ENCODE measurements at places on chromosomes 6 and 20.
A peak's percentile ranks its signal among the peaks of the same experiment; 100 is the strongest.

DNA sequence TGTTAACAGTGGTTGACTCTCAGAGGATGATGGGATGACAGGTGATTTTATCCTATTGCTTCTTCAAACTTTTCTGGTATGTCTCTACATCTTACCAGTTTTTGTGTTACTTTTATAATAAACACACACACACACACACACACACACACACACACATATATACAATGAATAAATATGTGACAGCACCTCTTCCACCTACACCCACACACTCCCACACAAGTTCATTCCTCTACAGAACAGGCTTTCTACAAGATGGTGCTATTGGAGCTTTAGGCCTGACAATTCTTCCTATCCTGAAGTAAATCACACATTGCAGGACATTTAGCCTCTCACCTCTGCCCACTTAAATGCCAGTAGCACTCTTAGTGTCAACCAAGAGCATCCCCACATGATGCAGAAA lies 46.7 kb upstream of the STK35 start:
- H3K4me1 ChIP-seq = no peaks in the 10 kb centered on the region
- H3K27me3 ChIP-seq = peaks cover 6% of the 10 kb centered on the region
- no peak overlapping the region for H3K4me3 ChIP-seq
- DNase-seq = no peak
- H3K36me3 ChIP-seq = no peaks in the 10 kb centered on the region
- no peak overlapping the region for H3K27ac ChIP-seq

DNA sequence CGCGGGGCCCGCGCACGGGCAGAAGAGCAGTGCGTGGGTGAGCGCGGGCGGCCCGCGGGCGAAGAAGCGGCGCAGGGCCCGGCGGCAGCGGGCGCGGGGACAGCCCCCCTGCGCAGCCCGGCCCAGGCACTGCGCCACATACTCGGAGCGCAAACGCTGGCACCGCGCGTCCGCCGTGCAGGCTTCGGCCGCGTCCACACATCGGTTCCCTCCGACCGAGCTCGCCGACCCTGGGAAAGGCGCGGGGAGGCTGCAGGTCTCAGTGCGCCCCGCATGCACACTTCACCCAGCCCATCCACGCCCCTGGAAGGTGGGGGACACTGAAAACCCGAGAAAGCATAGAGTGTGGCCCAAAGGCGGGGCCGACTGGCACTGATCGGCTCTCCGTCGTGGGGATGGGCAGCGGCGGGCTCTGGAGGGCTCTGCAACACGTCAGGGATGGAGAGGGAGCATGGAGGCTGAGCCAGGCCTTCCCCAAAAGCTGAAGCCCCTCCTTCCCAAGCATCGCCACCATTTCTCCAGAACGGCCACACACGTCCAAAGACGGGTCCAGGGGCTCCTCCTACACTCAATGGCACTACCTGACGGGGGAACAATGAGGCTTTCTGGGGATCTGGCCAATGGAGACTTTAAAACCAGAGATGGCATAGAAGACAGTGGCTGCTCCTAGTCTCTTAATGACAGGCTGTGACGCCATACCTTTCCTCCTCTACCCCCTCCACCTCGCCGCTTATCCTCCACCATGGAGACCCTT lies 2.0 kb downstream of the GFRA4 start:
- H3K27me3 ChIP-seq = peaks cover 8% of the 10 kb centered on the region
- no peak overlapping the region for H3K4me3 ChIP-seq
- DNase-seq = no peak

GRCh38 chr6:14822679-14823078 lies 423.2 kb upstream of the JARID2 start:
- no peaks in the 10 kb centered on the region for H3K27me3 ChIP-seq
- DNase-seq = no peak
- H3K4me1 ChIP-seq = no peaks in the 10 kb centered on the region
- no peaks in the 10 kb centered on the region for H3K36me3 ChIP-seq
- H3K27ac ChIP-seq = no peak overlapping the region

- no peaks in the 10 kb centered on the region for H3K4me1 ChIP-seq
- no peaks in the 10 kb centered on the region for H3K27me3 ChIP-seq
- H3K4me3 ChIP-seq = no peak overlapping the region
- no peaks in the 10 kb centered on the region for H3K36me3 ChIP-seq
- DNase-seq = peak; percentile 96
- H3K27ac ChIP-seq = no peak overlapping the region
Observed at GRCh38 chr6:110944681-110945151, 13.8 kb upstream of the GTF3C6 start.

GRCh38 chr20:12740647-12741046 lies 268.1 kb upstream of the SPTLC3 start:
- no peak overlapping the region for H3K27ac ChIP-seq
- H3K4me1 ChIP-seq = no peaks in the 10 kb centered on the region
- no peak overlapping the region for H3K4me3 ChIP-seq
- no peaks in the 10 kb centered on the region for H3K36me3 ChIP-seq
- H3K27me3 ChIP-seq = no peaks in the 10 kb centered on the region
- DNase-seq = no peak

- H3K4me1 ChIP-seq = no peaks in the 10 kb centered on the region
- no peak overlapping the region for H3K4me3 ChIP-seq
- no peaks in the 10 kb centered on the region for H3K36me3 ChIP-seq
- no peaks in the 10 kb centered on the region for H3K27me3 ChIP-seq
- no peak for DNase-seq
- no peak overlapping the region for H3K27ac ChIP-seq
Observed at GRCh38 chr6:128063850-128064539, 163.1 kb upstream of the THEMIS start.

GRCh38 chr6:139251045-139251690 lies 40.6 kb downstream of the TXLNB start:
- no peak for DNase-seq
- H3K27me3 ChIP-seq = no peaks in the 10 kb centered on the region
- no peak overlapping the region for H3K27ac ChIP-seq
- no peaks in the 10 kb centered on the region for H3K36me3 ChIP-seq
- no peak overlapping the region for H3K4me3 ChIP-seq

DNA sequence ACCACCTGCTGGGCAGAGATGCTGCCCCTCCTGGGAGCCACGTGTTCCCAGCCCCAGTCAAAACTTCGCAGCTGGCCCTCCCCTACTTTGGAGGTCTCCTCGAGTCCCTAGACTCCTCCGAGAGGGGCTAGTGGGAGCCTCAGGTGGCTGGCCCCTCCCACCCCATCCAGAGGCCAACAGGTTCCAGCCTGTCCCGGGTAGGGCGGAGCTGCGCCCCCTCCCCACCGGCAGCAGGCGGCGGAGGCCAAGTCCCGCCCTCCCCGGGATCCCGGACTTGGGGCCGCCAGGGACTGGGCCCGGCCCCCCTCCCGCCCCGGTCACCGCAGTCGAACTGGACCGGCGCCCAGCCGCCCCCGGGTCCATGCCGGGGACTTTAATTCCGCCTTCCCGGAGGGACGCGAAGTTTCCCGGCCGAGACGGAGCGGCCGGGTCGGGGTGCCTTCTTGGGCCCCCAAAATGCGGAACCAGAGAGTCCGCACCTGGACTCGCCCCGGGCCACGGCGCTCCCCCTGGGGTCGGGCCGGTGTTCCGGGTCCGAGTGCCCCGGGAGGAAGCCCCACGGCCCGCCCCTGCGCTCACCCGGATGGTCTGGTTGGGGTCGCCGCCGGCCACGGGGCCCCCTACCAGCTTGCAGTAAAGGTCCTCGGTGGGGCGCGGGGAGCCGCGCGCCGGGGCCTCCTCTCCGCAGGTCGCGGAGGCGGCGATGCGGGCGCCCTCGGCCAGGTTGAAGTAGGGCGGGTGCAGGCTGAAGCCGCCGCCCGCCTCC lies 559 bp downstream of the LAMA5 start:
- peak overlapping the region; percentile 88 for H3K27ac ChIP-seq
- H3K27me3 ChIP-seq = no peaks in the 10 kb centered on the region
- H3K4me1 ChIP-seq = peaks cover 74% of the 10 kb centered on the region
- peak overlapping the region; percentile 89 for H3K4me3 ChIP-seq

DNA sequence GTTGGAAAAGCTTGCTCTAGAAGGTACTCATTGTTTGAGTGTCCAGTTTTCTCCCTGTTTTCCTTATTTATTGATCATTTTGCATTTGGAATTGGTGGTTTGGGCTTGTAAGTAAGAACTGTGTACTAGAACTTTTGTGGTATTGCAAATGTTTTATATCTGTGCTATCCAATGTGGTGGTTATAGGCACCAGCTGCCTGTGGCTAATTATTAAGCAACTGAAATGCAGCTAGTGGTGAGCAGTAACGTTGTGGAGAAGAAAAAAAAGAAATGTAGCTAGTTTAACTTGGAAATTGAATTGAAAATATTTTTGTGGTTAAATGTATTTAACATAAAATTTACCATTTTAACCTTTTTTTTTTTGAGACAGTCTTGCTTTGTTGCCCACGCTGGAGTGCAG lies 50.7 kb upstream of the MAPK13 start:
- no peak overlapping the region for H3K4me3 ChIP-seq
- H3K4me1 ChIP-seq = no peaks in the 10 kb centered on the region
- H3K27ac ChIP-seq = no peak overlapping the region
- no peaks in the 10 kb centered on the region for H3K27me3 ChIP-seq
- no peak for DNase-seq
- peaks cover 2% of the 10 kb centered on the region for H3K36me3 ChIP-seq

DNA sequence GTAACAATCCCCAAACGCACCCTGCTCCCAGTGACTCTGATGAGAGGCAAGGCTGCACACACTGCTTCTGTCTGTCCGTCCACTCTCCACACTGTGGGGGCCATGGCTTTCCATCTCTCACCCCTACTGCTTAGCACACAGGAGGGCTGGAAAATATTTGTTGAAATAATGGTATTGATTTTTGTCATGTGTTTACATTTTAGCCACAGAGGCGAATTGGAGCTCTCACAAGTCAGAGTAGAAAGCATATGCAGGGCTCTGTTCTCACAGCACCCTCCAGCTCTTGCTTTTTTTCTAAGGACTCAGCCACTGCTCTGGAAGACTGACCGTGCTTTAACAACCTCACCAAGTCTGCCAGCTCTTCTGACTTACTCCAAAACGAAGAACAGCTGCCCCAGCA lies 273.8 kb downstream of the GMDS start:
- no peaks in the 10 kb centered on the region for H3K4me1 ChIP-seq
- H3K27ac ChIP-seq = no peak overlapping the region
- DNase-seq = no peak
- H3K4me3 ChIP-seq = no peak overlapping the region

DNA sequence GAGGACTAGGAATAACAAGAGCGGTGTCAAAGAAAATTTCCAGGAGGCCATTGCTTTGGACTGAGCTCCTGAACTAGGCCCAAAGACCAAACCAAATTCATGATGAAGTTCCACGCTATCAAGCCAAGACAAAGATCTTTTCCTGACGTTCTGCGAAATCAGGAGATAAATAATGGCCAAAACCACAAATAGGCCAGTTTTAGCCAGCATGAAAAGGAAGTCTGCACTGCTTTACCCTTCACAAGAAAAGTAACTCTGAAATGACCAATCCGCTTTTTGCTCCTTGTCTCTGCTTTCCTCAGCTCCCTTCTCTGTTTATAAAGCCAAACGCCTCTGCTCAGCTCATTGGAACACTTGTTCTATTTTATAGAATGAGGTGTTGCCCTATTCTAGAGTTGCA lies 6.7 kb downstream of the NCOA5 start:
- no peak for DNase-seq
- no peaks in the 10 kb centered on the region for H3K36me3 ChIP-seq
- no peak overlapping the region for H3K4me3 ChIP-seq
- peaks cover 39% of the 10 kb centered on the region for H3K4me1 ChIP-seq
- H3K27ac ChIP-seq = no peak overlapping the region

GRCh38 chr6:53347921-53348370 lies 804 bp downstream of the ELOVL5 start:
- H3K36me3 ChIP-seq = peaks cover 3% of the 10 kb centered on the region
- no peak for DNase-seq
- no peaks in the 10 kb centered on the region for H3K27me3 ChIP-seq

- H3K4me1 ChIP-seq = no peaks in the 10 kb centered on the region
- no peaks in the 10 kb centered on the region for H3K36me3 ChIP-seq
- H3K27ac ChIP-seq = no peak overlapping the region
- no peaks in the 10 kb centered on the region for H3K27me3 ChIP-seq
- DNase-seq = no peak
Observed at GRCh38 chr6:91023529-91023928, 436.7 kb upstream of the MAP3K7 start.

DNA sequence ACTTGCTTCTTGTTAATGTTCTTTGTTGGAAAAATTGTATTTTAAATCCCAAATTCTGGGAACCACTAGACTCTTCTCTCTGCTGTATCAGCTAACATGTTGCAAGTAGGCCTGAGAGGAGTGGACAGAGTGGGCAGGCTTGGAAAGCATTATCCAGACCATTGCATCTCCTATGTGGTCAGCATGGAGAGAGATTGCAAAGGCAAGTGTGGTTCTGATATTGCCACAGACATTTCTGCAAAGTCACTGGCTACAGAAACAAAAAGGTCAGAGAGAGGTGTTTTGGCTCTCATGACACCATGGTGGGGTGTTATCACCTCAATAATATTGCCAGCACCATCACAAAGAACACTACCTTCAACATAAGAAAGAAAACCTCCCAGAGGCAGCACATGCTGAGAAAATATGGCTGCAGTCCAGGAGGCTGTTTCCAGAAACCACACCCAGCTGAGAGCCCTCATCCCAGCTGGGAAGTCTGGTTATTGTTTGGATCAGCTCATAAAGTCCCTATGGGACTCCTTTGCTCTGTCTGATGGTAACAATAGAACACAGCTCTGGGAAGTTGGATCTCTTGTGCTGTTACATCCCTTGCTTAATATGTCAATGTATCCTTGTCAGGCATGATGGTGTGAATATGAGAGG lies 78.2 kb upstream of the TBX18 start:
- H3K4me1 ChIP-seq = no peaks in the 10 kb centered on the region
- no peaks in the 10 kb centered on the region for H3K36me3 ChIP-seq

DNA sequence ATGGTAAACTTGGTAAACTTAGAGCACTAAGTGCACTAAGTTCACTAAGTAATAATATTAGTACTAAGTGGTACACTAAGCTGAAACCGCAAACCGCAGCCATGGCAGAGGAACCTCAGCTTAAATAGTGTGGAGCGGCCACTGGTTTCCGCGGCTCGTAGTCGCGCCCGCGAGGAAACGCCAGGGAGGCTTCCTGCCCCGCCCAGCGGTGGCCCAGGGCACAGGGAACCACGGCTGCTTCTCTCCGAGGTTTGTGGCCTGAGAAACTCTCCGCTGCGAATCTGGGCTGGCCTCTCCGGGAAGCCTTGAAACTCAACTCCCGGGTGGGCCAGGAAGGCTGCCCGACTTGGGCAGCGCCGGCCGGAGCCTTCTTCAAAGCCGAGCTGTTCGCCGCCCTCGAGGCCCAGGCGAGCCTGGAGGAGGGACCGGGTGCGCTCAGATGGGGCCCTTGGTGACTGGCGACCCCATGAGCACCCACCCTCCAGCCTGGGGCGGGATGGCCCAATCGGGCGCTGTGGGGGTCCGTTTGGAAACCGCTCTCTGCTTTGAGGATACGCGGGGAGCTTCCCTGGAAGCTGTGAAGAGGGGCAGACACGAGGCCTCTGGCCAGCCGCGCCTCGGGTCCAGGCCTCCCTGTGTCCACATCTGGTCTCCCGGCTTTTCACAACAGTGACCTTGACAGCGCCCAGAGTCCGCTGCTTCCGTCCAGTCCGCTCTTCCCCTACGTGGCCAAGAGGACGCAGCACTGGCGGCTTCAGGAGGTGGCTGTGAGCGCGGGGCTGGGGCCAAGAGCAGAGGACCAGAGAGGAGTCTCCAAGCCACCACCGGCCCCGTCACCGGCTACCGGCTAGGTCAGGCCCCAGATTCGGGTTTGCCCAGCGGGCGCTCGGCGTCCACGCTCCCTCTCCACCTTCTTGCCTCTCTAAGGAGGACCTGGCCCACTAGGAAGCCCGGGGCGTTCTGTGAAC lies 25.4 kb upstream of the HLA-E start:
- no peak overlapping the region for H3K4me3 ChIP-seq
- no peak overlapping the region for H3K27ac ChIP-seq
- peaks cover 49% of the 10 kb centered on the region for H3K27me3 ChIP-seq
- no peak for DNase-seq

- peak overlapping the region; percentile 72 for H3K27ac ChIP-seq
- peaks cover 20% of the 10 kb centered on the region for H3K4me1 ChIP-seq
Observed at GRCh38 chr6:22828179-22829062, 259.1 kb downstream of the HDGFL1 start.

- no peak for DNase-seq
- no peak overlapping the region for H3K4me3 ChIP-seq
- H3K27me3 ChIP-seq = peaks cover 44% of the 10 kb centered on the region
Observed at GRCh38 chr6:107731422-107732319, 92.4 kb downstream of the SCML4 start.
